ENCODE measurements at places on chromosomes 4 and X.

DNA sequence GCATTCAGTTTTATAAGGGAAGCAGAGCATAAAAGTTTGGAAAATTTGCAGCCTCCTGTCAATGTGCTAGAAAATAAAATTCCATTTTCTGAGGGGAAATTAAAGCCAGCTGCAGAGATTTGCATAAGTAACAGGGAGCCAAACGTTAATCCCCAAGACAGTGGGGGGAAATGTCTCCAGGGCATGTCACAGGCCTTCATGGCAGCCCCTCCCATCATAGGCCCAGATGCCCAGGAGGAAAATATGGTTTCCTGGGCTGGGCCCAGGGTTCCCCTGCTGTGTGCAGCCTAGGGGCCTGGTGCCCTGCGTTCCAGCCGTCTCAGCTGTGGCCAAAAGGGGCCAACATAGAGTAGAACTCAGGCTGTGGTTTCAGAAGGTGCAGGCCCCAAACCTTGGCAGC, 9.3 kb downstream of the RNF4 start:
- DNase-seq: no peak

DNA sequence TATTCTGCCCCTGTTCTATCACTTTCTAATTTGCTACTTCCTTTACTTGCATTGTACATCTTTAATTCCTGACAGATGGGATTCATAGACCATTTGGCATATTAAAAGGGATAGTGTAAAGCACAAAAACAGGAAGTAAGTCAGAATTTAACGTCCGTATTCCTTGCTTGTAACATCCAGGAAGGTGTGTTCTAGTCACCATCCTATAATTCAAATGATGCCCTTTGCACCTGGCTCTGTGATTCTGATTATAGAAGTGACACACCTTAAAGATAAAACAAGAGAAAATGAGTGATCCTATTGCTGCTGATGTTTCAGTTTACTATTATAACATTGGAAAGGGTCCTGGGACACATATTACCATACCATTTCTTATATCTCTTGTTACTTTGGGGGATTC, 238.7 kb upstream of the NR3C2 start:
- no peak for DNase-seq

DNA sequence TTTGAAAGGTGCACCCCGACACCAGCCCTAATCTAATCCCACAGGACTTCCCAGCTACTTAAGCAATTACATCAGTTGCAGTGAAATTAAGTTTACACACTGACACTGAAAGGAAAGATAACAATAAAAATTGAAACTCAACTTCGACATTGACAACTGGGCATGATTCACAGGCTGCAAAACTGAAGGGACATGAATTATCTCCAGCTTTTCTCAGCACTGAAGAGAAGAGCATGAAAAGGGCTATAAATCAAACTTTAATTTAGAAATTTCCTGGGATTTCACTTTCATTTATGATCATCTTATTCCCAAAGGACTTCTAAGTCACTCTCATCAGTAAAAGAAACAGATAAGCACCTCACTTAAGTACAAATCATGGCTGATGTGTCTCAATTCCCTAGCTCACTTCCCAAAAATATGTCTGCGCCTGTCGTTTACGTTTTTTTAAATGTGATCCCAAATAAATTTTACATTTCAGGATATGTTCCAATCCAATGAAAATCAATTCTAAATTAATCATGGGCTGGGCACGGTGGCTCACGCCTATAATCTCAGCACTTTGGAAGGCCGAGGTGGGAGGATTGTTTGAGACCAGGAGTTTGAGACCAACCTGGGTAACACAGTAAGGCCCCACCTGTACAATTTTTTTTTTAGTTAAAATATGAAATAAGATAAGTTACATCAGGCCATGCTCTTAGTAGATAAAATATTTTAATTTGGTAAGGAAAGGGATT, 134.4 kb upstream of the TBL1X start:
- no peak for DNase-seq

DNA sequence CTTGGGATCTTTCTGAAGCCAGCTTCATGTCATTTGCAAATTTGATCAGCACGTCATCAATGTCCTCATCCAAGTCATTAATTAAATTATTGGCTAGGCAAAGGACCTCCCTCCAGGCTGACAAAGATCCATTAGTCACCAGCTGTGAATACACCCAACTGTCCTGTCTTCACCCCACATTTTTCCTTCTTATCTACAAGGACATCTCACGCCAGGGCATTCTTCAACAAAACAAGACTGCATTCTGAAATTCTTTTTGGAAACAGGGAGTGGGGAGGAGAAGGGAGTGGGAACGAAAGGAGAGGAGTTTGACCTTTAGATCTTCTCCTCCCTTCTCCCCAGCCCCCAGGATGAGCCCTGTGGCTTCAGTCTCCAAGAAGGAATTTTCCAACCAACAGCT, 32.7 kb downstream of the NLGN3 start:
- no peak for DNase-seq

- no peak for DNase-seq
Observed at GRCh38 chrX:56343664-56344063, 111.5 kb downstream of the KLF8 start.

DNA sequence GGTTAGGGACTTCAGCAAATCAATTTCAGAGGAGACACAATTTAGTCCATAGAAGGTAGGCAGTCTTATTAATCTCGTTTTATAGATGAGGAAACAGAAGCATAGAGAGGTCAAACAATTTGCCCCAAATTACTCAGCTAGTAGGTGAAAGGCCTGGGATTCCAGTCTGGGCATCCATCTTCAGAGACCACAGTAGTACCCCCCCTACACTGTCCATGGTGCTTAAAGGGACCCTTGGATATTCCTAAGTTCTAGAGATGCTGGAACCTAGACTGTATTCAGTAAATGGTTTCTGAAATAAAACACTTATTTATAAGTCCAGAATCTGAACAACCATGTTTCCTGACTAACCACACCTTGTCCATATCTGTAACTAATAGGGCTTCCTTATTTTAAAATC, 174.8 kb downstream of the CEP135 start:
- DNase-seq: no peak

DNA sequence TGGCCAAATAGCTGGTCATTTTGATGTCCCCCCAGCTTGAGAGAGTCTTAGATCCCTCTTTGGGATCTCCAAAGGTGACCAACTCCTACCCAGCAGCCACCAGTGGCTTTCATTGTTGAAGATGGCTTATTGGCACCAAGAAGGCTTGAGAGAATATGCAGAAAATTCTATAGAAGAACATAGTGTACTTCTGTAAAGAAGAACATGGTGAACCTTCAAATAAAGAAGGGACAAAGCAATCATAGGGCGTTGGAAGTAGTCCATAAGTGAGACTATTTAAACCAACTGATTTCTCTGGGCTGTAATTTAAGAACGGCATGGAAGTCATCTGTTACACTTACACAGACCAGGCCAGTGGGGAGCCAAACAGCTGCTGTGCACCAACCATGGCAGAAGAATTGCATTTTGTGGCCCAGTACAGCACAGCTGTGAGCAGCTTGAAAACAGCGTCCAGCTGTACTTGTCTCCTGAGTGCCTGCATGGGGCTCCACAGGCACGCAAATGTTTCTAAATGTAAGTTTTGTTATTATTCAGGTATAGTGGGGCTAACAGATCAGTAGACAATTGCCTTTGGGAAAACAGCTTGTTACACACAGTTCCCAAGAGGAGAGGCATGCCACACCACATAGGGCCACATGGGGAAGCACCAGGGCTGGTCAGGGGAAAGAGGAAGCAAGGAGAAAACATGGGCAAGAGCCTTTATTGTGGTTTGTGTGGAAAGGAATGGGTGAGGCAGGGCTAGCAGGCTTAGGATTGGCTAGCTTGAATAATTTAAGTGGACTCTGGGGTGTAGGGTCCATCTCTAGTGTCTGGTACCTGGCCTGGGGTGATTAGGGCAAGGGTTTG, 125.0 kb downstream of the ARHGAP6 start:
- DNase-seq: no peak

DNA sequence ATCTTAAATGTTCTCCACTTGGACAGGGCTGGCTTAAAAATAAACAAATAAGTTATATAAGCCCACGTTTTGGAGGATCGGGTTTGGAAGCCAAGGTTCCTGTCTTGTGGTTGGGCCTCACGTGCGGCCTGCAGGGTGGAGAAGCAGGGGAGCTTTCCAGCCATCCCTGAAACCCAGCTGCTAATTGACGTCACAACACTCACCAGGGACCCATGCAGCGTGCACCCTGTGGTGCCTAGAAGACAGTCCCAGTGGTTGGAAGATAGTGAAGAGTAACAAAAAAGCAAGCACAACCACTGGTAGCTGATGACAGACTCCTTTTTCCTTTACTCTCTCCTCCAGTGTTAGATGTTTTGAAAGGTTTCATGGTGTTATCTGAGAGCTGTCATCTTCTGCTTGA, 142.0 kb upstream of the RBPJ start:
- DNase-seq: no peak

DNA sequence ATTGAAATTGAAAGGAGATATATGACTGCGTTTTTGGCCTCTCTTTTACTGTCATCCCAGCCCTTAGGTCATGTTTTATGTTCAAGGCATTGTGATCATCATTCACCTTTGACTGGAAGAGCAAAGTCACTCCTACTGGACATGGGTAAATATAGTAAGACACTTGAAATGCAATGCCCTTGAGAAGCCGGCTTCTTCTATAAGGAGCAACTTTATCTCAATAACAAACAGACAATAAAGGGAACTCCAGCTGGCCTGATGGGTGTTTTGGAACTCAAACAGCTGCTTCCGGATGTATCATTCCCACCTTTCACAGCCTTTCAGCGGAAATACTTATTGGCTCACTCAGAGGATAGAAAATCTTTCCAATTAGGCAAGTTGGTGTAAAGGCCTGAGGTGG, 65.1 kb upstream of the C4orf54 start:
- no peak for DNase-seq

All from right renal pelvis (tissue), 4 donors.